Lower leg skin (tissue), 4 donors: ENCODE measurements at places on chromosomes 12 and 14. TPM values are rescaled to one million over a fixed set of nuclear protein-coding genes. Genes with fewer than 3 reads are reported as not detected.
A peak's percentile ranks its signal among the peaks of the same experiment; 100 is the strongest.

GRCh38 chr12:115864396-115864795, 413.1 kb downstream of the MED13L start:
- no peak for DNase-seq

DNA sequence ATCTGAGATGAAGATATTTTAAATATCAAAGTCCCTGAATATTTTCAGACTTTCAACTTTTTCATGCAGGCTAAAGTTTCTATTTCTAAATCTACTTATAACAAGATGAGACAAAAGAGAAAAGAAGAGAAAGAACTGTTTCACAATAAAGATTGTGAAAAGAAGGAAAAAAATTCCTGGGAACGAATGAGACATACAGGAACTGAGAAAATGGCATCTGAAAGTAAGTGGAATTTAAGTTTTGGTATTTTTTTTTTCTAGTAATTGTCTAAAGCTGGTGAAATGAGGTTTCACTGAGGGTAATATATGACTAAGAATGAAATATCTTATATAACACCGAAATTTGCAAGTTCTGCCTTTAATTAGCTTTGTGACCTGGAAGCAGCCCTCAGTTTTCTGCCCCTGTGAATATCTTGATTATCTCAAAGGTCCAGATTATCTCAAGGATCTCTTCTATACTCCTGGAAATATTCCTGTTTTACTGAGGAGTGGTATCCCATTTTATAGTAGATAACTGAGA, 55.7 kb upstream of the PRPF39 start:
- DNase-seq = no peak

- DNase-seq = peak; percentile 71
Observed at GRCh38 chr12:124497658-124498057, 69.8 kb downstream of the NCOR2 start.

- no peak for DNase-seq
Observed at GRCh38 chr12:118011961-118012360, 4.5 kb upstream of the RFC5 start.

DNA sequence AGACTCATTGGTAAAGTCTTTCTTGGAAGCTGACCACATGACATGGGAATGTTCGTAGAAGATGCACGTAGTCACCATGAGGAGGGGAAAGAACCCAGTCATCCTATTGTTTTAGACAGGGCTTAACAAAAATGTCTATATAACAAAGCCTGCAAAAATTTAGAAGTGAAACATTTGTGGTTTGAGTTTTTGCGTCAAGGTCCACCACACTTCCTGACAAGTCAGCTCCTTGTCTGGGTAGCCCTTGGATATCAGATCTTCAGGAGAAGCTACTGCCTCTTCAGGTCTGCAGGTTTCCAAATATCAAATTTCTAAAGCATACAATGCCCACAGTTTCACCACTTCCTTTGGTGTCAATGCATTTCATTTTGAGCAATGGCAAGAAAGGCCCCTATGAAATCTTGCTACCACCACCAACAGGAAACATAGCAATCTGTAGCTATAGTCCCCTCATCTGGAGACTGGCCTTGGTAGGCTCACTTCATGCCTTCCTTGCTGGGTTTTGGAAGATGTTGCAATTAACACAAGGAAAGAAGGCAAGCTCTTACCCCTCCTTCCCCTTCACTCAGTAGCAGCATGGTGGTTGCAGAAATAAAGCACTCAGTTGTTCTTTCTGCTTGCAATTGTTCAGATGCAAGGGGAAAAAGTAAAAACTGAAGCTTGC, 235.2 kb downstream of the PCNX1 start:
- DNase-seq = no peak

DNA sequence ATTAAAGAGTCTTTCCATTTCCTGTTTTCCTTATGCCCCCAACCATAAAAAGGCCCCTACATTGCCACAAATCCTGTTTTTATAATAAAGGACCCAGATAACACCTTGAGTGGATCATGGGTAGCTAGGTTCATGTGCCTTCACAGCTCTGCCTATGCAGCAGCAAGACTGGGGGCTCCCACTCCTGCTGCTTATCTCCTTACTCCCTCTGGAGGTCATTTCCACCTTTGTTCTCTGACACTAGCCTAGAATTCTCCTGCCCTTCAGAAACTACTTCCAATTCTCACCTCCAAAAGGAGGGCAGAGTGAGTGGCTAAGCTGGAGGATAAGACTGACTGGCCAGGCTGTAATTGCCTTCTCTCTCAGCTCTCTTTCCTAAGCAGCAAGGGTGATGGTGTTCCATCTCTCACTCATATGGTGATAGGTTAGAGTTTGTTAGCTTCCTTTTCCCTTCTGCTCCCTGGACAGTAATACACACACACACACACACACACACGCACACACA, 20.0 kb upstream of the STAC3 start:
- DNase-seq = no peak

- DNase-seq = no peak
Observed at GRCh38 chr12:27480016-27480415, 33.5 kb downstream of the SMCO2 start.

DNA sequence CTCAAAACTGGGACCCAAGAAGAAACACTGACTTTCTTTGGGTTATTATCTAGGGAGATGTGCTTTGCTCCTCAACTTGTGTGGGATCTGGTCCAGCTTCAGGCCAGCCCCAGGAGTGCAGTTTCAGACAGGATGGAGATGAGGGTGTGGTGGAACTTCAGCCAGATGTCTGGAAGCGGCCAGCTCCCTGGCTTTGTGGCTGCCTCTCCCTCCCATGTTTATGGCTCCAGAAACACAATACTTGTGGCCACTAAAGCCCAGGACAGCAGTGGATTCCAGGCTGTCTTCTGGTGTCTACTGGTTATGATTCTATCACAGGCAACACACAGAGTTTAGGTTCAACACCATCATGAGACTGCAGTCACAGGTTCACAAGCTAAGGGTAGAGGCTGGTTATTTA, 44.2 kb upstream of the EMP1 start:
- DNase-seq = no peak

DNA sequence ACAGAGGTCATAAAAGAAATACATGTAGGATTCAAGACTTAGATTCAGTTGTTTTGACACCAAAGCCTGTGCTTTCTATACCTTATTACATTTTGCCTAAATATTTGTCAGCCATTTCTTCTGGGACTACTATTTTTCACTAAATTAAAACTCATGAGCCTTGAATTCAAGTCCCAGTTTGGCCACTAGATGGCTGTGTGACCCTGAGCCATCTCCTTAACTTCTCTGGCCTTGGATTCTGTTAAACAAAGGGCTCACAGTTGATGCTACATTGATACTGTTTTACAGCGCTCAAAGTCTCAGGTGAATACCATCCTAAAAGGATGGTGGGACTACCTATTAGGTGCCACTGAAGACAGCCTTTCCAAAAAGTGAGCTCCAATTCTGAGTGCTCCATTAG, 39.6 kb upstream of the CCDC198 start:
- DNase-seq = no peak

- no peak for DNase-seq
Observed at GRCh38 chr12:70403826-70404225, 37.7 kb downstream of the KCNMB4 start.

DNA sequence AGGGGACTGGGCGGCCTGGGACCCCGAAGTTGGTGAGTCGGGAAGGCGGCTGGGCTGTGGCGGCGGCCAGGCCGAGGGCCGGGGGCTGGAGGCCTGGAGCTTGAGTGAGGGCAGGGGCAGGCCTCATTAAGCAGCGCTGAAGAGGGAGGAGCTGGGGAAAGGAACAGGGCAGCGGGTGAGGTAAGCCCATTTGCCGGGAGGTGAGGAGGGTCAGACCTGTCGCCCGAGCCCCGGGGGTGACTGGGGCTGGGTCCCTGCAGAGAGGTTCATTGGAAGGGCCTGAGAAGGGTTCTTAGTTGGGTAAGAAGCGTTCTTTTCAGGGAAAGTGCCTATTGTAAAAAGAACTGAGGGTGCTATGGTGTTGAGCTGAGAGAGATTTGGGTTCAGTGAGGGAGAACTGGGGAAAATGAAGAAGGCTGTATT, 441 bp downstream of the RAB5B start:
- no peak for DNase-seq

KCNJ8 gene
- total RNA-seq = 9.1 TPM

- no peak for DNase-seq
Observed at GRCh38 chr12:87280356-87280755, 748.8 kb downstream of the C12orf50 start.

DNA sequence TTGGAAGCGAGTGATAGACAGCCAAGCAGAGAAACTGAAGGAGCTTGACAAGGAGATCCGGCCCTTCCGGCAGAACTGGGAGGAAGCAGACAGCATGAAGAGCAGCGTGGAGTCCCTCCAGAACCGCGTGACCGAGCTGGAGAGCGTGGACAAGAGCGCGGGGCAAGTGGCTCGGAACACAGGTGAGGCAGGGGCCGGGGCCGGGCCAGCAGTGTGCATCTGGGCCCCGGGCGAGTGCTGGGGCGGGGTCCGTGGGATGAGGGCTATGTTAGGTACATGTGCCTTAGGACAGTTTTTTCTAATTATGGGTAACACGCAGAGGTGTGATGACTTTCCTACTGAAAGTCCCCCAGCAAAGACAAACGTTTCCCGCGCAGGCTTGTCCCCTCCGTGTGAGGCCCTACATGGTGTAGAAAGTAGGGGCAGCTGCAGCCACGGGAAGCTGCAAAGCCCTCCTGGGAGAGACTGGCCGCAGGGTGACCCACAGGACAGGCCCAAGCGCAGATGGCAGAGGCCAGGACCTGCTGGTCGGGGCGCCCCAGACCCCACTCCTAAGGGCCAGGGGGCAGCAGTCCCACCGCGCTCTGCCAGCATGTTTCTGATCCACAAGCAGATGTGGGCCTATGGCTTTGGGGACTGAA, 19.1 kb upstream of the AMN start:
- DNase-seq = no peak

GRCh38 chr12:85369365-85370154, 89.5 kb downstream of the ALX1 start:
- no peak for DNase-seq

- no peak for DNase-seq
Observed at GRCh38 chr12:33277376-33277775, 162.2 kb downstream of the SYT10 start.

- DNase-seq = no peak
Observed at GRCh38 chr14:101482066-101482465, 79.2 kb upstream of the DIO3 start.

DNA sequence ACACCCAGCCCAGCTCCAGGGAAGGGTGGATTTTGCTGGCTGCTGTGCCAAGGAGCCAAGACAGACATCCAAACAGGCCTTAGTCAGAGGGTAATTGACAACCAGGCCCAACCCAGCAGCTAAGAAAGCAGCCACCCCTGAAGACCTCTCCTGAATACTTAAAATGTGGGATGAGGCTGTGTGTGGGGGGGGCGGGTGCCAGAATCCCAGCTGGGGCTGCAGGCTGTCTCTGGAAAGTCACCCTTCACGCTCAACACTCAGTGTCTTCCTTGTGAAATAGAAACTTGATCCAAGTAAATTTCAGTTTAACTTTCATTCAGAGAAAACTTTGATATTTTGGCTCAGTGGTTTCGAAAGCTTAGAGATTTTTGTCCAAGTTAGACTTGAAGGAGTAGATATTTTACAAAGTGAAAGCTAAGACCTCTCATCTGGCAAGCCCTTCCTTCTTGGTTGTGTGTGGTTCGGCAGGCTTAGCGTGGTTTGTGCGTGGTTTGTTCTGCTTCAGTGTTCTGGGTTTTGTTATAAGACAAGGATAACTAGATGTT, 5.1 kb downstream of the PAPLN start:
- DNase-seq = no peak

GRCh38 chr12:100672075-100672592, 98.7 kb downstream of the GAS2L3 start:
- DNase-seq = no peak

DNA sequence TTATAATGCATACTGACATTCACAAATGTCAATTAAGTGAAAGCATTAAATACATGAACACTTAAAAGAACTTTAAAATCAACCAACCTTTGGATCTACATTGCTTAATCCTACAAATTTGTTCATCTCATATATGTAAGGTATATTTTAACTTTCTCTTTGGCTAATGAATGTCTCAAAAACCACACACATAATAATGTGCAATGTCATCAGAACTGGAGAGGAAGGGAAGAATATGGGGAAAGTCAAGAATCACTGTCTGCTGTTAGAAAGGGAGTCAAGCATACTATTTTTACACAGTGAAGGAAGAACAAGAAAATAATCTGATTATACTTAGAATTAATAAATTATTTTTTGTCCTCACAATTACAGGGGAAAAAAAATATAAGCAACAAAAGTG, 4.9 kb downstream of the GMFB start:
- DNase-seq = no peak

- no peak for DNase-seq
Observed at GRCh38 chr14:101371799-101372793, 189.2 kb upstream of the DIO3 start.

DNA sequence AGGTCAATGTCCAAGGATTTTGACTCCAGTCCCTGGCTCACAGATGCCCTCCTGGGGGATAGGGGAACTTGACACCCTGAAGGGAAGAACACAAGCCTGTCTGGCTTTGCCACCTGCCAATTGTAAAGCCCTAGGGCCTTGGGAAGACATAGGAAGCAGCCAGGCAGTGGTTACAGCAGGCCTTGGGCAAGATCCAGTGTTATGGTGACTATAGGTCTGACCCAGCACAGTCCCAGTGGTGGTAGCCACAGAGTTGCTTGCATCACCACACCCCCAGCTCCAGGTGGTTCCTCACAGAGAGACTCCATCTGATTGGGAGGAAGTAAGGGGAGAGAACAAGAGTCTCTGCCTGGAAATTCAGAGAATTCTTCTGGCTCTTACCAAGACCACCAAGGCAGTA, 24.2 kb downstream of the OR6C68 start:
- DNase-seq = no peak
